GM12892 (cell line): ENCODE measurements at places on chromosomes 6 and 20.

DNA sequence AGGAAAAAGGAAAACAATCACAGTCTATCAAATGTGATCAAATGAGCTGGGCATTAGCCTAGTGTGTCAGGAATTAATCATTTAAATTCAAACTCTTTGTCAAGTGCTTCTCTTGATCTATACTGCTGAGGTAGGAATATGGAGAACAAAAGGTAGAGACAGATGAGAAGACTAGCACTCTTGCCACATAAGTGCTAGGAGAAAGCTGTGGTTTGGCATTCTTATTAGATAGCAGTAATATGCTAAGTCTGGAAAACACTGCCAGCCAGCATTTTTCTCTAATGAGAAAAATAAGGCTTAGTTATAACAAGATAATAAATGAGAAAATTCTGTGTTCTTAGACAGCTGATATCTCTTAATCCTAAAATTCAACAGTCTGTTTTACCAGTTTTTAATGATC lies 38.9 kb downstream of the ORC3 start:
- DNase-seq, result no peak

- no peak for DNase-seq
These were observed 137.2 kb downstream of the WDR27 start for GRCh38 chr6:169564453-169565240.

GRCh38 chr6:24583463-24584381 lies 62.3 kb downstream of the KIAA0319 start:
- no peak for DNase-seq

- DNase-seq, result no peak
These were observed 7.9 kb downstream of the RREB1 start for GRCh38 chr6:7115543-7116231.

GRCh38 chr6:139452148-139452876 lies 77.9 kb upstream of the CITED2 start:
- no peak for DNase-seq

GRCh38 chr6:91694016-91694654 lies 1107.3 kb upstream of the MAP3K7 start:
- DNase-seq, result no peak

- DNase-seq, result no peak
These were observed 521 bp upstream of the RAD21L1 start for GRCh38 chr20:1225263-1225782.

DNA sequence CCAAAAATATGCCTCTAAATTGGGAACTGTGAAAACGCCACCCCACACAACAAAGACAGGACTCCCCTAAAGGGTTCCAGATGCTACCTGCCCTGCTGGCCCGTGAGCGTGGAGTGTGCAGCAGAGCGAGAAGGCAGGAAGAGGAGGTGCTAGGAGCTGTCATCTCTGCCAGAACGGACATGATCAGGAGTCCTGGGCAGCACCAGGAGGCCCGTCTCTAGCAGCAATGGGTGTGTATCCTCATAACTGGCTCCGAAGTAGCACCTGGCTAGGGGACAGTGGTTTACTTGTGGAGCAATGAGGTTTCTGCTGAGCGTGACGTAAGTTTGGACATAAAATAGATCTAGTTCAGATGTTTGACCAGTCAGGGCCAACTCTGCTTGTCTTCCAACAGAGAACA lies 226.0 kb downstream of the CDH4 start:
- no peak for DNase-seq

DNA sequence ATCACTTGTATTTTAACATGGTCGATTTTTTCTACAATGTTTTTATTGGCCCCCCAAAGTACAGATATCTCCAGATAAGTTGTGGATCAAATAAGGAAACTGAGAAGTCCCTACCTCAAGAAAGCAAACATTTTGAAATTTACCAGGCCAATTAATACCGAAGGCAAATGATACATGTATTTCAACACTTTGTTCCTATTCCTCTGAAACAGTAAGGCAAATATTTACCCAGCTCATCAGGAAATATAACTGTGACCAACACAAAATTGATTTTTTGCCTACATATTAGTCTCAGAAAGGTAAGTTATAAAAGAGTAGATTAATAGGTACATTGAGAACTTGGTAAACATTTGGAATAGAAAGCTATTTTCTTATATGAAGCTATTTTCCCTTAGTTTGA lies 51.3 kb upstream of the ADGRF5 start:
- DNase-seq, result no peak

DNA sequence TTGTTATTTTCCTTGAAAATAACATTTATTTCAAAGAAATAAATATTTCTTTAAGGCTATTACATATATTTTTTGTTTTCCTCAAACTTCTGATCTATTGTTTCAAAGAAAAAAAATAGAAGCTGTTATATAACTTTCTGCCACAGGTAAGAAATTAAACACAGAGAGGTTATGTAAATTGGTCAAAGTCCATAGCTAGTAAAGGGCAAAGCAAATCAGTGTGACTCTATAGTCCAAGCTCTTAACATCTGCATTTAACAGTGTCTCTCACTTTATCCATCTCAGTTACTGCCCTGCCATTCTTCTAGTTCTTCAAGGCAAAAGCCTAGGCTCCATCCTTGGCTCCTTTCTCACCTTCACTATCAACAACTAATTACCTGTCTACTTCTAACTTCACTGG lies 57.1 kb downstream of the RWDD2A start:
- no peak for DNase-seq

- DNase-seq, result no peak
These were observed 19.0 kb downstream of the REM1 start for GRCh38 chr20:31494131-31494530.

- no peak for DNase-seq
These were observed 23.6 kb upstream of the ANKRD60 start for GRCh38 chr20:58251979-58252591.

DNA sequence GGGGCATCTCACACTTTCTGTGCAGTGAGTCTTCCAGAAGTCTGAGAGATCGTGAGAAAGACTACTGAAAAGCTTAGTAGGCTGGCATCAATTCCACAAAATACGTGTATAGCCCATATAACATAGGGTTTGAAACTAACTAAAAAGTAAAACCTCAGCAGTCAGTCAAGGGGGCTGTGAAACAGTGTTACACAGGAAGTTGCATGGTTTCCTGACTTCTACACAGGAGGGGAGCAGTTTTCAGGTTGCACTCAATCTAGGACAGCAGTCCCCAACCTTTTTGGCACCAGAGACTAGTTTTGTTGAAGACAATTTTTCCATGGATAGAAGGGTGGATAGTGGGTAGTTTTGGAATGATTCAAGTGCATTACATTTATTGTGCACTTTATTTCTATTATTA lies 4.7 kb upstream of the LY86 start:
- DNase-seq, result no peak

DNA sequence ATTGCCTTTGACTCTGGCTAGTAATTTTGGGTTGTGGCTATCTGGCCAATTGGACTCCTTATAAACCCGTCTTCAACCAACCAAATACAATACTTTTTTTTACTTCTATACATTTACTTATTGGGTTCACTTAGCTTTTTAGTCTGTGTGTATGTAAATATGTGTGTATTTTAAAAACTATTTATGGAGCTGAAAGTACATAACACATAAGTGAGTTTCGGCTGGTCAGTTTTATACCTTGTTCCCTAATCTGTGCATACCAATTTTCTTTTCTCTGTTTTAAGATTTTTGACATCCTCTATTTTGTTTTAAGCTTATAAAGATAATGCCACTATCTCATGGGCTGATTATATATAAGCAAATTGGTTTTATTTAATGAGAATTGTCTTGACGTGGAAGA lies 129.5 kb downstream of the LRRC1 start:
- DNase-seq, result no peak

DNA sequence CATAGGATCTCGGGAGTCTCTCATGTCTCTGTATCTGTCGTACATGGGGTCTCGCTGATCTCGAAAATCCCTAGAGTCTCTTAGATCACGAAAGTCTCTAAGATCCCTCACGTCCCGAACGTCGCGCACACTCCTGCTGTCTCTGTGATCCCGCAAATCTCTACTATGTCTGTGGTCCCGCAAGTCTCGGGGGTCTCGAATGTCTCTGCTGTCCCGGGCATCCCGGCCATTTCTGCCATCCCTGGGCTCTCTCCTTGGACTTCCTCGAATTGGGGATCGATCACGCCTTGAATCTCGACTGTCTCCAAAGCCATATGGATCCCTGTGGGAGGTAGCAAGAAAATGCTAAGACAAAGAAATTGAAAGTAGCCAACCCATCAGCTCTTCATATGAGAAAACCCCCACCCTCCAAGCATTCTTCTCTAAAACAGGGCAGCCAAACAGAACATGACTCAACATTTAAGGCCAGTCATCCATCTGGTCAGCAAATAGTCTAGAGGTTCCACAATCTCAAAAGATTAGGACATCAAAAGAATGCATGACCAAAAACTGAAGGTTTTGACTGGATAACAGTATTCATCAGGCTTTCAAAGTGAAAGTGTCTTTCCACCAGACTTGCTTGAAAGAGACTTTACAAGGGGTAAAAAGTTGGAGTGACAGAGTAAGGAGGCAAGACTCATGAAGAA lies 19.4 kb downstream of the NCOA5 start:
- DNase-seq, result no peak

GRCh38 chr6:16969699-16970655 lies 131.9 kb upstream of the STMND1 start:
- DNase-seq, result no peak

DNA sequence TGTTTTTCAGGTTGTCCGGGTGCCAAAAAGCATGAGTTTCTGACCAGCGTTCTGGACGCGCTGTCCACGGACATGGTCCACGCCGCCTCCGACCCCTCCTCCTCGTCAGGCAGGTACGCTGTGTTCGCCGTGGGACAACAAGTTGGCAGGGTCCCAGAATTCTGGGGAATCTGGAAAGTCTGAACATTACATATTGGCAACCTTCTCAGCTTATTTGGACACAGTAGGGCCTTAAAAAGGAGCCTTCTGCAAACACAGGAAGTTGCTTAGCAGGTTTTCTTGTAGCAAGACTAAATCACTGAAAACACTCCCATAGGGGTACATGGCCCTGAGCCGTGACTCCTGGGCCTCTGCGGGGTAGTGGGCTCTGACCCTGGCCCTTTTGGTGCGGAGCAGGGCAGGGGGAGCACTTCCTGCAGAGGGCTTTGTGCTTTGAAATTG lies 209.7 kb downstream of the SMOC2 start:
- no peak for DNase-seq

DNA sequence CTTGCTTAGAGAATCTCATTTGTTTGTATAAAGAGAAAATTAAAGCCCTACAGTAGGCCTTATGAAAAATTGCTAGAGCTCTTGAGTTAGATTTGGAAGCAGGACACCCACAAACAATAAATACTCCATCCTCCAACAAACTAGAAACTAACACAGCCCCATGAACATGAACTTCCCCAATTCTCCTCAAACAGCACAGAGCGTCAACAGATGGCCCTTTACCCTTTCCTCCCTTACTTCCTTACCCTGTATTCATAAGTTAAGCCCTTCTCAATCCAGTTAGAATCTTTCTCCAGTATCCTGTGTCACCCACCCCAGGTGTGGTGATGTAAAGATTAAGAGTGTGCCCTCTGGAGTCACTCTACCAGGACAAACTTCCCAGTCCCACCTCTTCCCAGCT lies 113.7 kb downstream of the UNC5CL start:
- DNase-seq, result no peak

DNA sequence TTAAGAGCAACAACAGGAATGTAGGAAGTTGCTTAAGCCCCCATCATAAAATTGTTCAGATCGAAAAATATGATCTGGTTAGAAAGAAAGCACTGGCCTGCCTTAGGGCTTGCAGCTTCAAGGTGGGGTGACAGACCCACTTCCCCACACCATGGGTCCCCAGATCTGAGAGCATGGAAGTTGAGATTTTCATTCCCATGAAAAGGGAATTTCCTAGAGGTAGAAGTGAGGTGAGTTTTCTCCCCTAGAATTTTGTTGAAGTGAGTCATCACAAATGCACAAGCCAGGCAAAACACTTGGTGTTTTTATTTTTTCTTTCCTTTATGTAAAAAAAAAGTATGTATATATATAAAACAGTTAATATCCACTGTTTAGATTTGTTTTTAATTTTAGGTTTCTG lies 213.6 kb upstream of the SUPT3H start:
- no peak for DNase-seq

DNA sequence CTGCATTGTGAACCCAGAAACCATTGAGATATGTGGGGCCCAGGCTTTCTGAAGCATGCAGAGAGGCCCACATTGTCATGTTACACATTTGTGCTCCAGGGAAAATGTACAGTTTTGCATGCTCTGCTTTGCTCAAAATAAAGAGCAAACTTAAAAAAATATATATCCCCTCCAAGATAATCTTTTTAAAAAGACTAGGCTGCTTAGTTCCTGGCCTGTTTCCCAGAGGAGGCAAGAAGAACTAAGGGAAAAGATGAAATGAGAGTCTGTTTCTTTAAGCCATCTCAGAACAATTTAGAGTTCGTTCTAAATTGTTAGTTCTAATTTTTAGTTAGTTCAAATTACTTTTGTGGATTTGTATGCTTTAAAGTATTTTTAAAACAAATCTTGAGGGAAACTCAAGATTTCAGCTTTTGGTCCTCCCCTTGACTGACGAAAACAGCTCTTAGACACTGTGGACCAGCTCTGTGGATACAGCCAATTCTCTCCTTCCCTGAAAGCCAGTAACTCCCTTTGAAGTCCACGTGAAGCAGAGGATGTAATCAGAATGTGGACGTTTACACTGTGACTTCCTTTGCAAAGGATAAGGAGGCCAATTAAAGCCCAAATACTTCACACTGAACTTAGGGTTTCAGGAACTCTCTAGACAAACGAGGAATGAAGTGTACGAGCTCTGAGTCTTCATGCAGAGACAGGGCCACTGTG lies 84.7 kb downstream of the CD164 start:
- DNase-seq, result no peak

DNA sequence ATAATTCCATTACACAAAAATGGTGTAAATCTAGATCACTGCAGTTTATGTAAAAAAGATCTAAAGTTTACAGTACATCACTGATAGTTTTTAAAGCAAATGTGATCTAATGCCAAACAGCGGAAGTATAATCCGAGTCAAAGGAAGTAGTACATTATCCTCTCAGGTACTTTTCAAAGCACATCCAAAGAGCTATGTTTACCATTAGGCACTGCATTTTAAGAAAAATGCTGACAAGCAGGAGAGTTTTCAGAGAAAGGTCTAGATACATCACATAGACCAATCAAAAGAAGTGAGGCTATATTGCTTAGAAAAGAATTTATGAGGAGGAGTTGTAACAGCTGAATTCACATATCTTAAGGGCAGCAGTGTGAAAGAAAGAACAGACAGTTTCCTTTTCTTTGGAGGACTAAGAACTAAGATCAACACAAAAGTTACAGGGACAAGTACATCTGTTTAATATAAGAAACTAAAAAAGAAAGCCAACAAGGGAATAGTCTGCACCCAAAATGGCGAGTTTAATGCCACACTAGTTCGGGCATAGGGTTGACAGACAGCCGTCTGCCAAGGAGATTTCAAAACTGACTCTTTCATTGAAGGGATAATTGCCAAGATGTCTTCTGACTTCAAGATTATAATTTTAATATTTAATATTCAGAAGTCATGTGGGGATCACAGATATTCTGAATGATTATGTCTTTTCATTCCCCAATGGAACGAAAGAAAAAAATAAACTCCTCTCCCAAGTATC lies 1.4 kb downstream of the ZNF184 start:
- no peak for DNase-seq
